ENCODE measurements at places on chromosomes 3 and 15. TPM values are rescaled to one million over a fixed set of nuclear protein-coding genes. Genes with fewer than 3 reads are reported as not detected.

Gene CD96
- polyA plus RNA-seq = 1.6 TPM

Gene MKRN2OS
- 5.0 TPM for polyA plus RNA-seq

Gene EMC7
- 65.4 TPM for polyA plus RNA-seq

Gene OR5K2
- not detected for polyA plus RNA-seq

Gene NRG4
- polyA plus RNA-seq = not detected

Gene DUOXA2
- 0.13 TPM for polyA plus RNA-seq

Gene SAMD7
- not detected for polyA plus RNA-seq

Gene TCAIM
- 13.3 TPM for polyA plus RNA-seq

Gene SMAD6
- polyA plus RNA-seq = 7.1 TPM

Gene HRG
- not detected for polyA plus RNA-seq
